ENCODE measurements at places on chromosomes 2 and 18.

- peak; percentile 49 for DNase-seq
These were observed 13.3 kb downstream of the ATF2 start for GRCh38 chr2:175154661-175155082.

- no peak for DNase-seq
These were observed 7.4 kb downstream of the LCT start for GRCh38 chr2:135829378-135830135.

DNA sequence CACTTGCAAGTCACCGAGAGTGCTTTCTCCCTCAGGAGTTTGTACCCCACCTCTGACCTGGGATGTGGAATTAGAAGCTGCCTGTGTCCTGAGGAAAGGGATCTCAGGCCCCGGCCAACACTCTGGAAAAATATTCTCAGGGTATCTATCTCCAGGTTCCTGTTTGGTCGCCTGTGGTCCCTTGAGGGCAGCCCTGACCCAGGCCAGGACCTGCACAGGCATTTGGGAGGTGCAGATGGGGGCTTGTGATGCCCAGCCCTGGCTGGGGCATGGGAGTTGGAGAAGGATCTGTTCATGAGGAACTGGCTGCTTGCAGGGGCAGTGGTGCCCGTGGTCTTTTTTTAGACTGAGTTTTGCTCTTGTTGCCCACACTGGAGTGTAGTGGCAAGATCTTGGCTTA lies 46.3 kb downstream of the MYCN start:
- no peak for DNase-seq

- DNase-seq, result no peak
These were observed 279.7 kb upstream of the FIGN start for GRCh38 chr2:164015328-164016123.

GRCh38 chr2:241965931-241966412 lies 96.4 kb downstream of the RTP5 start:
- DNase-seq, result peak; percentile 57

DNA sequence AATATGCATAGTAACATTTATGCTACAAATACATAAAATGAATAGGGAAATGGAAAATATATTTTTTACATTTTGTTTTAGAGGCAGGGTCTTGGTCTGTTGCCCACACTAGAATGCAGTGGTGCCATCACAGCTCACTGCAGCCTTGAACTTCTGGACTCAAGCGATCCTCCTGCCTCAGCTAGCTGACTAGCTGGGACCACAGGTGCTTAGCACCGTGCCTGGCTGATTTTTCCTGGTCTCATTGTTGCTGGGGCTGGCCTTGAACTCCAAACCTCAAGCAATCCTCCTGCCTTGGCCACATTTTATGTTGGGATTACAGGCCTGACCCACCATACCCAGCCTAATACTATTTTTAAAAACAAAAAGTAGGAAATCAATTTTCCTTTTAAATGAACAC lies 33.2 kb downstream of the XPO1 start:
- DNase-seq, result no peak

- DNase-seq, result no peak
These were observed 18.9 kb upstream of the OTOS start for GRCh38 chr2:240159251-240159839.

DNA sequence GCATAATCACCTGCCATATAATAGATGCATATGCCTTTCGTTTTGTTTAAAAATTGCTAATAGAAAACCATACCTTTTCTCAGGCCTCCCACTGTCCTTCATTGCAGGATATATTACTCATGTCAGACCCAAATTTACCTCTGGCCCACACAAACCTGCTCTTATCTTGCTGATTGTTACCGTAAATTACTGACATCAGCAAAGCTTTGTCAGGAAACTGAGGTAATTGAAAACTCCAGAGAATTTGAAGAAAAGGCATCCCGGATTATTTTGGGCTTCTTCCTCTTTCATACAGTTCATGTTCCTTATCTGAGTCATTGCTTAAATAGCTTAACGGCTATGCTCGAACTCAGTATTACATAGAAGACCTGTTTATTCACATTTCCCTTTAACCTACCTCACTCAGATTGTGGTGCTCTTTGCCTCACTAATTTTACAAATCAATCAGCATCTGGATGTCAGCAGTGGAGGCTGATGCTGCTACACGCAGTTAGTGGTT lies 145.7 kb downstream of the ZEB2 start:
- DNase-seq, result no peak

GRCh38 chr18:48161911-48162698 lies 231.6 kb upstream of the SMAD2 start:
- DNase-seq, result no peak

GRCh38 chr2:220465700-220466099 lies 838.3 kb downstream of the SLC4A3 start:
- no peak for DNase-seq

- DNase-seq, result no peak
These were observed 42.3 kb downstream of the BAZ2B start for GRCh38 chr2:159573846-159574606.

- no peak for DNase-seq
These were observed 252.6 kb downstream of the RND3 start for GRCh38 chr2:150234787-150235446.

GRCh38 chr2:70943205-70943871 lies 7.6 kb downstream of the ATP6V1B1 start:
- no peak for DNase-seq

DNA sequence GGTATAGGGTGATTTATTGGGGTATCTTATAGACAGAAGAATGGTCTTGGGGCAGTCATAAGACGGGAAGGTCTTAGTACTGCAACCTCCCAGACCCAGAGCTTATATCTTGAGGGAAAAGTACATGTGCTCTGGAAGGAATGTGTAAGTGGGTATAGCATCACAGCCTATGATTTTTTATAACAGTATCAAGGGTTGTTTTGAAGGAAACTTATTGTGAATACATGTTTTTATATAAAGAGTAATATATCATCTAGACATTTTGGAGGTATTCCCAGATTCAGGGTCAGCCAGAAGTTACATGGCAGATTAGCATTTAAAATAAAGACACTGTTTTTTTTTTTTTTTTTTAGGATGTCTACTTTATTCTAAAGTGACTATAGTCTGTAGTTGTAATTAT lies 47.6 kb upstream of the STON1 start:
- DNase-seq, result no peak

GRCh38 chr2:25483607-25484266 lies 142.0 kb upstream of the DNMT3A start:
- DNase-seq, result no peak

DNA sequence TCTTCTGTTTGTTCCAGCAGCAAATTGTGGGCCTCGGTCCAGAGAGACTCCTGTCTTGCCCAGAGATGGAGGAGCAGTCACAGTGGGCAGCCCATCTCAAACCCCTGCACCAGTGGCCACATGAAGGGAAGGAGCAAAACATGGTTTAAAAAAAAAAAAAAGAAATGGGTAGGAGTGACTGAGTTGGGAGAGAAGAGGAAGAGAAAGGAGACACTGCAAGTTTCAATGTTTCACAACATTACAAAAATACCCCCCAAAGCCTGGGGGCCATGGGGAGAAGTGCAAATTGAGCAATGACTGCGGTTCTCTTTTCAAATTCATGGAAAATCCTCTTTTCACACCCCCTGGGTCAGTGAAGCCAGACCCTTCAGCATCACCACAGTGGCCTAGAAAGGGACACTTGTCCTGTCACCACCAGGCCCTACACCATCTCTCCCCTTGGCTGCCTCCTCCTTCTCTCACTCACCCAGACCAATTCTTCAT lies 117.1 kb downstream of the ZFP36L2 start:
- no peak for DNase-seq

GRCh38 chr2:72138011-72138881 lies 9.4 kb downstream of the CYP26B1 start:
- no peak for DNase-seq

DNA sequence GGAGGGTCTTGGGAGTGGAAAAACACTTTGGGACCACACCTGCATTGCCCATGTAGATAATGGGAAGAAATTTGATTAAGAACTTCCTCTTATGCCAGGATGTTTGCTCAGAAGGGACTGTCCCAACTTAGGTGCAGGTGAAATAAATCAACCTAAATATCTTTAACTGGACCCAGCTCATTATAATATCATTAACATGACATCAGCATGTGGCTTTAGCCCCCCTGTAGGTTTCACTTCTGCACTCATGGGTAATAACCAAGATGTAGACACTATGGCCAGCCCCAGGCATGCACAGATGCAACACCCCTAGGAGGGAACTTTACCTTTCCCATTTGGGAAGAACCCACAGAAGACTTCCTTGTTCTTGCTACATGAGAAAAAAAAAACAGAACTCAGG lies 227.4 kb upstream of the ZNF804A start:
- no peak for DNase-seq

DNA sequence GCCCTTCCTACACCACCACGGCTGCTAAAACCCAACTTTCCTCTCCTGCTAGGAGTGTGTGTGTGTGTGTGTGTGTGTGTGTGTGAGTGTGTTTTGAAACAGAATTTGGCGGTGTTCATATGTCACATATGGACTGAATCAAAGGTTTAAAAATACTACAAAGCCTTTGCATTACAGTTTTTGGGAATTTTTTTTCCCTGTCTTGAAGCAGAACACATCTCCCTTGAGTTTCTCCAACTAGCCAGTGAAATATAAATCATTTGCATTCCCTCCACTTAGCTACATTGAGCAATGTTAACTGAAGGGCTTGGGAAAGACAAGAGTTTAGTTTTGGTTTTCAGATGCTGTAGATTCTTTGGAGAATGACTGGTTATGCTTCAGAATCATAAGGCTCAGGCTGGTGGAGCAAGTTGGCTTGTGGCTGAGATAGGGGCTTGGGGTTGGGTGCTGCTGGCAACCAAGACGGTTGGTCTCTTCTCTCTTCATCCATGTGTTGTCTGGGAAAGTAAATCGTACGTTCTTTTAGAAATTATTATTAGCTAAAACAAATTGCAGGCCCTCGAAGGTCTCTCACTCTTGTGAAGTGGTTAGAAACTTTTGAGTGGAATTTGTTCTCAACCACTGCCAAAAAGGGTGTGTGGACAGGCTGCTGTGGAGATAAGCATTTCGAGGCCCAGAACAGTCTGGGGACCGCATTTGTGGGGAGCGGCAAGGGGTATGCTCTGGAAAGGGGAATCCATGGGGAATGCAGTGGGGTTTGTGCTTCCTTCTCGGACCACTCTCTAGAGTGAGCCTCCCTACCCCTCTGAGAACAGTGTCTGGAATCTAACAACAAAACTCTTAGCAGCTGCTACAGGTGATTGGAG lies 1.4 kb downstream of the NRP2 start:
- no peak for DNase-seq

DNA sequence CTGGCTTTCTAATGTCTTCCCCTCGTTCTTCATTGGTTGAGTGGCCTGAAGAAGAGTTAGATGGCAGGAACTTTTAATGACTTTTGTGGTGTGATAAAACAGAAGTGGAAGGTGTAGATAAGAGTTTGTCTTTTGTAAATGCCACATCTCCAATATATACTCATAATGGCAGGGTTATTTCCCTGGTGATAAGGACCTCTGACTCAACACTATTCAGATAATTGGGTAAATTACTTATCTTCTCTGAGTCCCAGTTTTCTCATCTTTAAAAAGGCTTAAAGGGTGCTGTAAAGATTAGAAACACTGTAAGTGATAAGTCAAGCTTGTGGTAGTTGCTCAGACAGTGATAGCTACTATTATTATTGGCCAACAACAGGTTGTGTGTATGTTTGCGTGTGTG lies 9.5 kb downstream of the KLHL14 start:
- no peak for DNase-seq

GRCh38 chr2:132754392-132754791 lies 84.4 kb upstream of the LYPD1 start:
- DNase-seq, result no peak

- DNase-seq, result no peak
These were observed 30.3 kb downstream of the C2orf42 start for GRCh38 chr2:70160545-70160944.

DNA sequence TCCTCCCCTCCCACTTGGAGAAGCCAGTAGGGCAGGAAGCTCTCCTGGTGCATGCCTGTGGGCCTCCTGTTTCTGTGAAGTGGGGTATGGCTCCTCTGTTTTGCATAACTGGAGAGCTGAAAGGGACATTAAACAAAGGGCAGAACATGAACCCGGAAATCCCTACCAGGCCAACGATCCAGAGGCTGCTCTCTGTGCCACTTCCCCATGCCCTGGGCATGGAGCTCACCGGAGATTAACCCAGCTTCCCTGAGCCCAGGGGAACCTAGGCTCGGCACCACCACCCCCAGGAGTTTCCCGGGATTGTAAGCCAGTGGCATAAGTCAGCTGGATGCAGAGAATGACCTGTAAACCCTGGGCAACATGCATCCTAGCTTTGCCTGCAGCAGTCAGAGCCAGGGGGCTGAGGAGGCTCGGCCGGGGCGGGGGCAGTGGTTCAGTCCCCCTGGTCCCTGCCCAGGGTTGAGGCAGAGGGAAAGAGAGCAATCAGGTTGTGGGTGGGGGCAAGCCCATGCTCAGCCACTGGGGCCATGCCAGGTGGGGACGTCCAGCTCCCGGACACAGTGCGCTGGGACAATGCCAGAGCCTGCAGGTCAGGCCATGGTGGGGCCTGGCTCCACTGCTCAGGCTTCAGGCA lies 49.5 kb downstream of the TIMM21 start:
- DNase-seq, result no peak

DNA sequence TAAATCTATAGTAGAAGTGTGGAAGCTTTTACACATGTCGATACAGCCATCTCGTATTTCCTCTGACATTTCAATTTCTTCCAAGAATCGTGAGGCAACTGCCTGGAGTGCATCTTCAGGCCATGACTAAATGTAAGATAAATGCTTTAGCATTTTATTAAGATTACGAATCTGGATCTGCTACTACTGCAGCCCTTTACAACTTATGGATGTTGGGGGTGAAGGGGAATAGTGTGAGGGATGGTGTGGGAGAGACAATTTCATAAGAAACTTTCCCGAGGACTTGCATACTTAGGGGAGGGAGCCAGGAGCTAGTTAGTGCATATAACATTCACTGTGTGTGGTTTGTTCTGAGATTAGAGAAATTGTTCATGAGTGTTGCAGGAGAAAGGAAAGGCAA lies 204.8 kb downstream of the SLC39A10 start:
- DNase-seq, result no peak

DNA sequence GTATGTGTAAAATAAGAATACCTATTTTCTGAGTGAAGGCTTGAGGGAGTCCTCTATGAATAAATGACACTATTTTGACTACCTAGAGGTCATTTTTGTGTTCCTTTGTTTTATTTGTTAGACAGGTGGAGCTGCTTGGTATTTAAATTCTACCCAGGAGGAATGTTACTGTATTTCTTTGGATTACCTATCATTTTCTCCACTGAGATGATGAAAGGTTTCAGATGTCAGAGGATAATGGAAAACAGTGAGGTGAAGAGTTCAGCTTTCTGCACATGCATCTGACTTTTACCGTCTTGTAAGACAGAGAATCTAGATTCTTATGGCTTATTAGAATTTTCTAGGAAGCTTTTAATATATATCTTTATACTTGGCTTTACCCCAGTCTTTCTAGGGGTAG lies 689.8 kb upstream of the NXPH2 start:
- no peak for DNase-seq

- no peak for DNase-seq
These were observed 31.0 kb downstream of the CACNB4 start for GRCh38 chr2:152067823-152068222.

All from RWPE1 (cell line).